ENCODE measurements at places on chromosomes 3 and 15. TPM values are rescaled to one million over a fixed set of nuclear protein-coding genes. Genes with fewer than 3 reads are reported as not detected.

ECT2 gene
- total RNA-seq = 102 TPM

CLDN18 gene
- total RNA-seq = not detected

C15orf62 gene
- 0.08 TPM for total RNA-seq

WDR76 gene
- 17.8 TPM for total RNA-seq

COL6A6 gene
- 0.07 TPM for total RNA-seq

NR1I2 gene
- total RNA-seq = 4.4 TPM

SNX22 gene
- total RNA-seq = 5.7 TPM

ZFAND6 gene
- total RNA-seq = 346 TPM

LPCAT4 gene
- total RNA-seq = 36.8 TPM

EPHA6 gene
- 1.7 TPM for total RNA-seq

SAMD7 gene
- total RNA-seq = not detected

SLC6A11 gene
- total RNA-seq = 1.2 TPM

TMCO5A gene
- total RNA-seq = not detected

GPR27 gene
- 11.8 TPM for total RNA-seq

PARP15 gene
- total RNA-seq = 0.12 TPM

EEFSEC gene
- 14.1 TPM for total RNA-seq
